ENCODE measurements at places on chromosomes 7 and 10.

GRCh38 chr7:151894111-151895007 is 17.4 kb upstream of the PRKAG2 start:
- no peak for DNase-seq

GRCh38 chr7:135197906-135198655 is 13.2 kb downstream of the WDR91 start:
- no peak for DNase-seq

- no peak for DNase-seq
These were observed 161.2 kb downstream of the TAX1BP1 start for GRCh38 chr7:27901028-27901760.

- DNase-seq: no peak
These were observed 344.1 kb downstream of the PHF14 start for GRCh38 chr7:11317766-11318165.

DNA sequence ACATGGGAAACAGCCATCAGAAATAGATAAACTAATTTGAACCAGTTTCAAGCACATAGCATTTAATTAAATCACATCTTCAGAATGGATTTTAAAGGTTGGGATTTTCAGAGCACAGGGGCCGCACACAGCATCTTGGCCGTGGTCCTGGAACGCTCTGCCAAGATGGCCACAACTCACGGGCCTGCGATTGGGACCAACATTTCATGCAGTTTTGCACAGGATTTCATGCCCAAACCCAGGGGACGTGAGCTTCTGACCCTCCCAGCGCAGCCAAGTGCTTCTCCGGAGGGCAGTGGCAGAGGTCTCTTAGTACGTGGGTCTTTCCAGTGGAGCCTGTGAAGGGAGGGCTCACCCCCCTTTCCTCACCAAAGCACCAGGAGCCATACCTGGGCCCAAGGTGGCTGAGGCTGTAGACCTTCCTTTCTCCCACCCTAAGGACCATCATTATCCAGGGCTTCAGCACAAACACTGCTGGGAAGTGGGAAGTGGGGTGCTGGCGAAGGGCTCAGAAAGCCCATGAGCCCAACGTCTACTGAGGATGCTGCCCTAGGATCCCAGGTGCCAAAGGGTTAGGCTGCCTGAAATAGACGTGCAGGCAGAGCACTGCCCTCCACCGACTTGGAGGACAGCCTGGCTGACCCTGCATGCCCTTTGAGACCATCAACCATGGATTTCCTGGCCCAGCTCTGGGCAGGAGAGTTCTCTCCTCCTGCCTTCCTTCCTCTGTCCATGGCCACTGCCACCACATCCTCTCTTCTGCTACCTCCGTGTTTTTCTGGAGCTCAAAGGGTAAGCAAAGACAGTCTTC is 611.2 kb upstream of the MGMT start:
- no peak for DNase-seq

DNA sequence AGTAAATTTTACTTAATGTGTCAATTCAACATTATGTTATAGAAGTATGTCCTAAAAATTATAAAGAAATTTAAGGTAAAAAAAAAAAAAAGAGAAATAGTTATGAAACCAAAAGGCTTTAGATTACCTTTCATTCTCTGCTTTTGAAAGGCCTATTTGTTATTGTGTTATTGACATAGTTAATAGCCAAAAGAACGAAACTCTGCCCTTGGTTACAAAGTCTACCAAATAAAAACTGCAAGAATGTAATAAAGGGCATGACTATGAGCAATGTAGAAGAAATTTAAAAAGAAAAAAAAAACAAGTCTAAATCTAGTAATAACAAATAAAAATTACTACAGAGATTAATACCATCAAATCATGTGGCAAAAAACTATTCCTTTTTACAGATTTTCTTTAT is 10.6 kb downstream of the ACBD5 start:
- no peak for DNase-seq

Data from activated CD4-positive, alpha-beta T cell treated with anti-CD3 and anti-CD28 coated beads for 1 hour (primary cell).